ENCODE measurements at places on chromosomes 2 and 18.

DNA sequence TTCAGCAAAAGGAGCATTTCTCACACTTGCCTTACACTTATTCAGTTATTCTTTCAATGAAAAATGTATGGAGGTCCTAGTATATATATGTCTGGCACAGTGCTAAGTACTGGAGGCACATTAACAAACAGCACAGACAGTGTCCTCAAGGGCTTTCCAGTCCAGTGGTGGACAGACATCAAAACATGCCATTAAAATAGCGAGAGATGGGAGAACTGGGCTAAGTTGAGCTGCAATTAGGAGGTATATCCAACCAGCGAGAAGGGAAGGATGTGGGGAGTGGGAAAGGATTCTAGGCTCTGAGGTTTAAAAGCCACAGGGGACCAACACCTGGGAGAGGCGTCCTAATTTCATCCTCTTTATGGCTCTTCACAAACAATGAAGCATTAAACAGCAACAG is 127.5 kb upstream of the TTC39C start:
- no peak for DNase-seq

DNA sequence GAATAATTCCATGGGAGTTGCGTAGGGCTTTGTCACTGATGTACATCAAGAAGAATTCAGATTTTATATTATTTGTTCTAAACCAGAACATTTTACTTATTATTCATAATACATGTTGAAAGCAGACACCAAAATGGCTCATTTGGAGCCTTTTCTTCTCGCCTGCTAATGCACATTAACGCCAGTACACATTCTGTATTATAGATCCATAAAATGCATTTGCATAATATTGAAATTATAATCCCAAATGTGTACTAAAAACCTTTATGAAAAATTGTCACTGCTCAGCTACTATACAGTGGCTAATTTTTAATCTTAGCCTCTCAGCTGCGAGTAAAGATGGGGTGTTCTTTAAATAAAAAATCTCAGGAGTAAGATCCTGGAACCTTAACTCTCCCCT is 452.2 kb upstream of the HNRNPA3 start:
- no peak for DNase-seq

GRCh38 chr2:204650611-204651010 is 105.3 kb downstream of the PARD3B start:
- no peak for DNase-seq

DNA sequence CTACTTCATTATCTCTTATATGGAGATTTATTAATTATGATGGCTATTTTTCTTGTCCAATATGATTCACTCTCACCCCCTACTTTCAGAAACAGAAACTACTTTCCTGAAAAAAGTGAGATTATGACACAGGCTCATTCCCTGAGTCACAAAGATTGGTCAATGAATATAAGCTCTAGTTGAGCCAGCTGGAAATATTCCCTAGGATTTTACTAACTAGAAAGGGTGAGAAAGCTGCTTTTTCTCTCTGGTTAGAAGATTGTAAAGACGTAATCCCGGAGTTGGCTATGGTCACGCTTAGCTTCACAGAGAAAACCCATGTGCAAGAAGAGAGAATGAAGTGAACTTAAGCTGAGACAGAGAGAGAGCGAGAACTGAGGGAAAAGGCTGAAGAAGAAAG is 223.7 kb upstream of the SMAD7 start:
- DNase-seq: no peak

- no peak for DNase-seq
Measured at GRCh38 chr2:10001586-10001985, 41.8 kb upstream of the KLF11 start.

GRCh38 chr2:215137741-215138340 is 585 bp downstream of the ABCA12 start:
- DNase-seq: peak; percentile 22

DNA sequence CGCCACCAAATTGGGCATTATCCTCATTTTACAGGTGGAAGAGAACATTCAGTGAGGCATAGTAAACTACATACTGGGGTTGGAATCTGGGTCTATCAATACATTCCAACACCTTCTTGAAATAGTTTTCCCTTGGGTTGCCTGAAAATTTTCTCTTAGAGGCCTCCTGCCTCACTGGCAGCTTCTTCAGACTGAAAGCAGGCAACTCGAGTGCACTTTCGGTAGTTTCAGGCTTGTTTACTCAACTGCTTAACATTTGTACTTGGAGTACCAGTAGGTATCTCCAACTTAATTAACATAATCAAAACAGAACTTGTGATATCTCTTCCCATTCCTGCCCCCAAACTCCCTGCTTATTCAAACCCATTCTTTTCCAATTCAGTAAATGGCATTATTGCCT is 36.2 kb upstream of the C2orf74 start:
- no peak for DNase-seq

- DNase-seq: no peak
Measured at GRCh38 chr2:179172894-179173293, 91.7 kb downstream of the SESTD1 start.

- no peak for DNase-seq
Measured at GRCh38 chr2:157432475-157433106, 11.3 kb downstream of the CYTIP start.

DNA sequence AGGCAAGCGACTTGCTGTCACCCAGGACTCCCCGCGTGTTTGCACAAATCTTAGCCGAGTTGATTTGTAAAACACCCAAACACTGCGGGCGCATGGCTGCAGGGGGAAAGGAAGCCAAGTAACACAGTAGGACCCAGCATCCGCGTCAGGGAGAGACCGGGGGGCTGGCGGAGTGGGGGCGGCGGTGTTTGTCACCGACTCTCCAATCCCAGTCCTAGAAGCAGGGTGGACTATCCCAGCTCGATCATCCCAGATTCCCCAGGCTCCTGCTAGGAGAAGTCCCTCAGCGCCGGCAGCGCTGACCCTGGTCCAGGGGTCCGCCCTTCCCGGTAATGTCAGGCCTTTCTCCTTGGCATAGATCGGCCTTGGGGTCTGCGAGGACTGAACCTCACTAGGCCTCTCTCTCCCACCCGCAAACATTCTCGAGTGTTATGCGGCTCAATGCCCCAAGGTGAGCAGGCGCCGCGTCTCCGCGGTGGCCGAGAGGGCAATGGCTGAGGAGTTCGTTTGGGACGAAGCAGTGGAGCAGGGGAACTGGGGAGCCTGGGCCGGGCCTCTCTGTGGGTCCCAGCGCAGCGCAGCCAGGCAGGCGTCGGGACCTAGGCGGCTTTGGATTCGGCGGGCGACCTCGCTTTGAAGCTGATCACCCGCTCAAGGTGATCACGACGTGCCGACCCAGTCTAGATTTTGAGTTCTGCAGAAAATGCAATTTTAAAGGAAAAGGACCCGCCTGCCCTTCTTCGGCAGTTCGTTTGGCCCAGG is 1.5 kb upstream of the GDF7 start:
- no peak for DNase-seq

DNA sequence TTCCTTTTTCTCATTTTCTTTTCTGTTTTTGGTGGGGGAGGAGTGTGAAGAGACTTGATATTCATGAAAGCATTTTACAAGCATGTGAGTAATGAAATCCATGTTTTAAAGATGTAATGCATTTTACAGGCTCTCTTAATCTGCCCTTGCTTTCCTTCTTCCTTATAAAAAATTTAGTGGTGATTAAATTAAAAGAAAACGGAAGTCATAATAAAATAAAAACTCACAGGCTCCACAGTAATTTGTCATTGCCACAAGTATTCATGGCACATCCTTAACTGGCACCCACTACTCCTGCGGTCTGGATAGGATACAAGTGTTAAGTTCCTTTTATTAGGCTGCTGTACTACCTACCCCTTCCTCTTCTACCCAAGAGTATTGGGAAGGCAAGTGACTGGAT is 241.2 kb downstream of the SLC4A3 start:
- peak; percentile 85 for DNase-seq

DNA sequence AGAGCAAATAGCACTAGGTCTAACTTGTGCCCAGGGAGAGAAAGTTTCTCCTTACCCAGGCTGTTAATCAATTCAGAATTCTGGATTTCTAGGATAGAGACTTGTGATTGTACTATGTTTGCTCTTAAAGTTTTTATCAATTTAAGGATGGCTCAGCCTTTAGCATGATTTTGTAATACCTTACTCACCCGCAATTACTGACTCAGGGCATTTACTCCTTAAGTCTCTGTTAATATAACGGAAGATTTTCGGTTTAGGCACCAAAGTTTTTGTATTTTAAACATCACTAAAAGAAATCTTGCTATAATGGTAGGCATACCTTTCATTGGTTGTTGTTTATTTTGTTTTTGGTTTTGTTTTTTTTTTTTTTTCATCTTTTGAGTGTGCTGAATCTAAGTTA is 358.2 kb downstream of the RBM43 start:
- no peak for DNase-seq

GRCh38 chr2:168614172-168615018 is 158.3 kb downstream of the CERS6 start:
- no peak for DNase-seq

DNA sequence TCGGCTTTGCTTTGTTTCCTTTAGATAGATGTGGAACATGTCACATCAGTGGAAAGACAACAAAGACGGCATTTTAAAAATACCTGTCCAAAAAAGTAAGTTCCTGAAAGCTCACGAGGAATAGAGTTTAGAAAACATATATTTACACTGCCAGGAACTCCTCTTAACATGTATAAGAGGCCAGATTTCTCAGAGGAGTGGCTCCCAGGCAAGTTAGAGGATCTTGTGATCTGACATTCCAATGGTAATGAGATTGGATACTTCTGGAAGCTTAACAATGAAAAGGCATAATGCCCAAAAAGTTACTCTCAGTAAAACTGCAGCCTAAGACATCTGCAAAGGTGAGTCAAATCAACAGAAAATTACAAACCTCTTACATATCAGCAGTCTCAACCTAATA is 77.1 kb downstream of the CYRIA start:
- no peak for DNase-seq

GRCh38 chr2:217802266-217802665 is 200.5 kb downstream of the TNS1 start:
- DNase-seq: no peak

- DNase-seq: no peak
Measured at GRCh38 chr2:11129598-11130449, 25.4 kb upstream of the SLC66A3 start.

DNA sequence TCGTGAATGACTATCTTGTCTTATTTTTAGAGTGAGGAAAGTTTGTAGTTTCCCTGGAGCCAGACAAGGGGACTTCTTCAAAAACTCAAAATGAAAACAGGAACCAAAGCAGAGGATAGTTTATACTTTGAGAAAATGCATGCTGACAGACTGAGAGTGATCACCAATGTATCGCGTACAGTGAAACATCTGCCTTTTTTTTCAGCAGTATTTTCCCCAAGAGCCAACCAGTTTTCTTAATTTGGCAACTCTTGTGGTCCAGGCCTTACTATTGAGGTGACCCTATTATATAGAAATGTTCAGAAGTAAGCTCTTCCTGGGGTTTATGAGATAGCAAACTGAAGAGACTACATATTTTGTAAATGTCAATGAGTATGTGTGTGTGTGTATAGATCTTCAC is 153.7 kb upstream of the VRK2 start:
- DNase-seq: no peak

DNA sequence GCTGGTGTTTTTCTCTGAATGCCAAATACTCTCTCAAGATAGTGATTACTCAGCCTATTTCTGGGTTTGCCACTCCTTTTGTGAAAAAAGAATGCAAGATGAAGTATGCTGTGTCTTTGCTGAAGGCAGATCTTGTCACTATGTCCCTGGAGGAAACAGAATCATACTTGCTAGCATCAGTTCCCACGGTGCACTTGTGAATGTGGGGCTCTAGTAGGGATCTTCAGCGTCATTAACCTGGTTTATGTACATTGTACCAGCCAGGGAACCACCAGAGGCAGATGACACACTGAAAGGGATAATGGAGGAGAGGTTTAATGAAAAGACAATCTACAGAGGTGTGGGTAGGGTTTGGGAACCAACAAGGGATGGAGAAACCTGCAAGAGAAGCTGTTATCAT is 131.0 kb upstream of the CXCR4 start:
- no peak for DNase-seq

DNA sequence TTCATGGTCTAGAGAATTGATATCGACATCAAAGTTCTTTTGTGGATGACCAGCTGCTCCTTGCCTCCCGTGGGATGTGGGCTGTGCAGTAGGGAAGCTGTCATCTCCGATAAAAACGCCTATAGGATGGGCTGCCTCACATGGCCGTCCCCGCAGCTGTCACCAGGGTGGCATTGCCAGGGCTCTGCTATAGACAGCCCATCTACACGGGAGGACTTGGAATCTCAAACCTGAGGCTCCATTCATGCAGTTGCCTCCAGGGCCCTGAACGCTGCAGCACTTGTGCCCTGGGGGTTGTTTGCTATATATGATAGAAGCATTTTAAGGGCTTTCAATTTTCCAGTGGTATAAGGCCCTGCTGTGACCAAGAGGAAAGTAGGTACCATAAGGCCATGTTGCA is 183.1 kb downstream of the MYCN start:
- DNase-seq: no peak

DNA sequence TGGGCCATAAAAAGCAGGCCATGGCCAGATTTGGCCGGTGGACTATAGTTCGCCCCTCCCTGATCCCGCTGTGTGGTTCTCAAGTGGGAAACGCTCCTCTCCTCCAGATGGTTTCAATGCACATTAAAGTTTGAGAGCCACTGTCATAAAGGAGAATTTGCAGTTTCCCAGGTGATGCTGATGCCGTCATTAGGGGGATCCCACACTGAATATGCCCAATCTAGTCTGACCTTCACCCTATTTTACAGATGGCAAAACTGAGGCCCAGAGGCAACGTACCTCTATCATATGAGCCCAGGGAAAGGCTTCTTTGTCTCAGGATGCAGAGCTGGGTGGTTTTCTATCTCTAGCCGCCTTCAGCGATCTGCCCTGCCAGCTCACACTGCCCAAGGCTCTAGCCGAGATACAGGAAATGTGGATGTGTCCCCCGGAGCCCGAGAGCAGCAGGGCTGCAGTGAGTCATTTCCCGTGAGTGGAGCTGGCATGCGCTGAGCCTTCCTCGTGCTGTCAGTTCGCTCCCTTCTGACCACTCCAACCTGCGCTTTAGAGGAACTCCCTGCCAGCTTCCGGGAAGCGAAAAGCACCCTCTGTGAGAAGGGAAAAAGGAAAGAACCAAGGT is 116.2 kb downstream of the SMAD7 start:
- peak; percentile 51 for DNase-seq
